ENCODE measurements at places on chromosomes 12 and 14.

- no peak for DNase-seq
These were observed 44.7 kb downstream of the SPTB start for GRCh38 chr14:64834965-64835364.

DNA sequence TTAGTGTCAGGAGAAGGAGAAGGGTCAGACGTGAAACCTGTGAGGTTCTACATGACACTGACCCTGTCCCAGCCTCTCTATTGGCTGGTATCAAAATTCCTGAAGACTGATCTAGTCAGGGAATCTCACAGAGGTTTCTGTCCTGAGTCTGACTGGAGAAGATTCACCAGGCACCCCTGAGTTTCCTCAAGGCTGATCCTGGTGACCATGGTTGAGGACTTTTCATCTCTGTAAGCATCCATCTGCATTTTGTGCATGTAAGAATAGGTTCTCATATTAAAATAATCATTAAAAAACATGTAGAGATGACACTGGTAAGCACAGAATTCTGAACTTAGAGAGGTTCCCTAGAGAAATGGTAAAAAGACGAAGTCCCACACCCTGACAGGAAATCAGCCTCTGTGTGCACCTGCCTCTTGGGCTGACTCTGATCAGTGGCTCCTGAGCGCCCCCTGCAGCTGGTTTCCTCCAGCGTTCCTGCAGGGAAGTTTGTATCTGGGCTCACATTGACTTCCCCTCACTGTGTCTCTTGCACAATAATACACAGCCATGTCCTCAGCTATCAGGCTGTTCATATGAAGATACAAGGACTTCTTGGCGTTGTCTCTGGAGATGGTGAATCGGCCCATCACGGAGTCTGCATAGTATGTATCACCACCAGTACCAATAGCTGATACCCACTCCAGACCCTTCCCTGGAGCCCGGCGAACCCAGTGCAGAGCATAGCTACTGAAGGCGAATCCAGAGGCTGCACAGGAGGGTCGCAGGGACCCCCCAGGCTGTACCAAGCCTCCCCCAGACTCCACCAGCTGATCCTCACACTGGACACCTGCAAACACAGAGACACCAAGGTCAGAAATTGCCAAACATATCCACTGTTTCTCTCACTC, 991.9 kb downstream of the TMEM121 start:
- DNase-seq, result no peak

GRCh38 chr14:100618318-100618693, 31.1 kb upstream of the BEGAIN start:
- no peak for DNase-seq

DNA sequence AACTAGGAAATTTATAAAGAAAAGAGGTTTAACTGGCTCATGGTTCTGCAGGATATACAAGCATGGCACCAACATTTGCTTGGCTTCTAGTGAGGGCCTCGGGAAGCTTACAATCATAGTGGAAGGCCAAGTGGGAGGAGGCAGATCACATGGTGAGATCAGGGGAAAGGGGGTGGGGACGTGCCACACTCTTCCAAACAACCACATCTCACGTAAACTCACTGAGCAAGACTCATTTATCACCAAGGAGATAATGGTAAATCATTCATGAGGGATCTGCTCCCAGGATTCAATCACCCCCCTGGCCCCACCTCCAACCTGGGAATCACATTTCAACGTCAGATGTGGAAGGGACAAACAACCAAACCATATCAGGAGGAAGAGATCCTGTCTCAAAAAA, 35.8 kb downstream of the NUMB start:
- DNase-seq, result no peak

- no peak for DNase-seq
These were observed 8.0 kb downstream of the CSRNP2 start for GRCh38 chr12:51075390-51075789.

DNA sequence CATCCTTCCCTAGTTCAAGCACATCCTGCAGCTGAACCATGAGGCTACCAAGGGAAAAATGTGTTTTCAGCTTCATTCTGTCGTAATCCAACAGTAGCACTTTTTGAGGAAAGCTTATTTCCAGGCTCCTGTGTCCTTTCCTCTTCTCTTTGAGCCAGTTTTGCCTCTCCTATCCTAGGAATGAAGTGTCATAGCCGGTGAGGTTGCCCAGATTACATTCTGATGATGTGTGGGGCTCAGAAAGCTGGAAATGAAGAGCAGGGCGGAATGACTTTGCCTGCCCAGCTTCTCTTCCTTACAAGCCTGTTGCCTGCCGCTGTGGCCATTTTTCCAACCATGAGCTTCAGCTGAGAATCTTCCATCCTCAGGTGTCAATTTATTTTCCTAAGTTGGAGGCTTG, 381.8 kb downstream of the NUAK1 start:
- no peak for DNase-seq

DNA sequence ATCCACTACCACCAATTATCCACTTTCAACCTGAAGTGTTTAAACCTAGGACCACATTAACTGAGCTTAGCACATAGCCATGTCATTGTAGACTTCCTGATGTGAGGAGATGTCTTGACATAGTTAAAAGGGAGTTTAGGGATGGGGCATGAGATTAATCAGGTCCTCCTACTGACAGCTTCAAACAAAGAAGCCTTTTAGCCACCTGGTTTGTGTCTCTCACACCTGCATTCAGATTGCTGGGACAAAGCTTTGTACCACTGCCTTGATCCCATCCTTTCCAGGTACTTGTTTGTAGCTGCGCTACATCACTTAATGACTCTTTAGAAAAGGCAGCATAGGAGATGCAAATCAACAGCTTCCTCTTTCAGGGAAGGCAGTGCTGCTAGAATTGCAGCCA, 340.7 kb upstream of the DDHD1 start:
- no peak for DNase-seq

DNA sequence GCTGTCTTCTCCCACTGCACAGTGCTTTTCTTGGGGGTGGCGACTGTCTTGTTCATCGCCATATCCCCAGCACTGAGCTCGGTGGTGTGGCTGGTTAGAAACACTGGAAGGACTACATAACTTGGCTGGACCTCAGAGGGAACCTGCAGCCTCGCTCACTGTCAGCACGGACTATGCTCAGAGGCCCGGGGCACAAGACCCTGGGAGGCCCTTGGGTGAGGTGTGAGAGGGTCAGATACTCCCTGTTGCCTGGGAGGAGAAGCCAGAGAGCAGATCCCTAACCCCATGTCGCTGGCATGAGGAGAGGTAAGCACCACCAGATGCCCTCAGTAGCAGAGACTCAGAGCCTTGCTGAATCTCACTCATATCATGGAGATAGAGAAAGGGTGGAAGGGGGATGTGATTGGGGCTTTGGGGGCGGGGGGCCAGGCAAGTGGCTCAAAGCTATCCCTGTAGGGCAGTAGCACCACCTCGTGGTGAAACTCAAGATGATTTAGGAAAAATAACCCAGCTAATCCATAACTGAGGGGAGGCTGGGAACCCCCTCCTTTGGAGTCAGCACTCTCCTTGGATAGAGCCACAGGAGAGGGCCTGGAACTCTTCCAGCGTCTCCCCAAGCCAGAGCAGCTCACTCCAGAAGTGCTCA, 18.7 kb upstream of the HDAC7 start:
- peak; percentile 51 for DNase-seq

GRCh38 chr12:97276661-97277429, 185.8 kb upstream of the RMST start:
- no peak for DNase-seq

All from fibroblast of skin of abdomen (primary cell).